ENCODE measurements at places on chromosomes 5 and 9.

GRCh38 chr9:136571531-136571930, 25.7 kb upstream of the NOTCH1 start:
- no peak for DNase-seq

- DNase-seq, result no peak
Measured at GRCh38 chr9:113387560-113388230, 10.9 kb upstream of the HDHD3 start.

DNA sequence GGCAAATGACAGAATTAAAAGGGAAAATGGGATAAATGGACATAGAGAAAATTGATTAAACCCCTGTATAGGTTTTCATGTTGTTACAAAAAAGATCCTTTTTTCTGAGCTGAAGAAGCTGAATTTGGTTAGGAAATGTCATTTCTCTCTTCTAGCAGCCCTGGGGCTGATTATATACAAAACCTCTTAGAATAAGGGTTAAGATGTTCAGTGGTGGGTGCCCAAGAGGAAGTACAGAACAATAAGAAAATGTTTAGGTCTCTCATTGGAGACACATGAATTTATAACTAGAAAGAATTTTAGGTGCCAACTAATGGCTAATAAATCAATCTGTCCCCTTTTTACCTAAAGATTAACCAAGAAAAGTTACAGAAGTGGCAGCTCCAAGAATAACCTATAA, 14.2 kb downstream of the ABHD17B start:
- no peak for DNase-seq

- no peak for DNase-seq
Measured at GRCh38 chr5:155019601-155020226, 6.2 kb downstream of the KIF4B start.

DNA sequence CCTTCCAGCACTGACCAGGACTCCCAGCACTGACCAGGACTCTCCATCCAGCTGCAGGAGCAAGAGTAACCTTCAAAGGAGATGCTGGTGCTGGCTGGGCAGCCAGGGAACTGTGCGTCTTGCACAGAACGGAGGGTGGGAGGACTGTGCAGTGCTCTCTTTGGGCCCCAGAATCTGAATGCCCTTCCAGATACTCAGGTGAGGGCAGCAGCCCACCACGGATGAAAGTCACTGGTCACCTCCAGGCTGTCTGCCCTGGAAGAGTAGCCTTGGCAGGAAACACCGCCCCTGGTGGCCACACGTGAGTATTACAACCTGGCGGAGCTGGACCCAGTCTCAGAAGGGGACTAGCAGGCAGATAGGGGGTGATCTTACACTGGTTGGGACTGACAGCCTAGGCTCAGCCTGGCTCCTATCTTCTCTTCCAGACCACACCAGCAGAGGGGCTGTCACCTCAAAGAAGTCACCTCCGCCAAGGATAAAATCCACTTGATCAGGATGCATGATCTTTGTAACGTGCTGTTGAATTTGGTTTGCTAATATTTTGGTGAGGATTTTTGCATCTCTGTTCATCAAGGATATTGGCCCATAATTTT, 4.8 kb upstream of the SARDH start:
- peak; percentile 95 for DNase-seq

DNA sequence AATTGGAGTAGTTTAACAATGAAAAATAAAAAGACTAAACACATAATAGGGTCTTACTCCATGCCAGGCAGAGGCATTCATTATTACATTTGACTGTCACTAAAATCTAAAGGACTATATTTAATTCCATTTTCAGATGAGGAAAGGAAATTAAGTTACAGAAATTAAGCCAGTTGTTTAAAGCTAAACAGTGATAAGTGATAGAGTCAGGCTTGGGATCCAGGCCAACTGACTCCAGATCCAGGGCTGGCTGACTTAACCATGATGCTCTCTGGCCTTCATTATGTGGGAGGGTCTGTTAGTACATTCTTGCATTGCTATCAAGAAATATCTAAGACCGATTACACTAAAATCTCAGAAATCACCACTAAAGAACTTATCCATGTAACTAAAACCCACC, 107.2 kb downstream of the ARHGEF28 start:
- no peak for DNase-seq

DNA sequence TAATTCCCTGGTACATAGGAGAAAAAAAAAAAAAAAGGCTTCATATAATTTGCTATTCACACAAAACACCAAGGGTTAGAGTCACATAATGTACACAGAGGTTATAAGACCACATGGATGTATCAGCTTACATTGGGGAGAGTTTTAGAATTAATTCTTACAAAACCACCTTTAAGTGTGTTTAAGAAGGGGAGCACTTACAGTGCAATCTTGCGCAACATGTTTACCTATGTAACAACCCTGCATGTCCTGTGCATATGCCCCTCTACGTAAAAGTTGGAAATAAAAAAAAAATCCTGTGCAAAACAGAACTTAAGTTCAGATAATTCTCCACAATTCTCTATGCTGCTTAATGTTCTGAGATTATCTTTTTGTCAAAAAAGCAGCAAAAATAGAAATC, 190.0 kb downstream of the DENND1A start:
- no peak for DNase-seq

DNA sequence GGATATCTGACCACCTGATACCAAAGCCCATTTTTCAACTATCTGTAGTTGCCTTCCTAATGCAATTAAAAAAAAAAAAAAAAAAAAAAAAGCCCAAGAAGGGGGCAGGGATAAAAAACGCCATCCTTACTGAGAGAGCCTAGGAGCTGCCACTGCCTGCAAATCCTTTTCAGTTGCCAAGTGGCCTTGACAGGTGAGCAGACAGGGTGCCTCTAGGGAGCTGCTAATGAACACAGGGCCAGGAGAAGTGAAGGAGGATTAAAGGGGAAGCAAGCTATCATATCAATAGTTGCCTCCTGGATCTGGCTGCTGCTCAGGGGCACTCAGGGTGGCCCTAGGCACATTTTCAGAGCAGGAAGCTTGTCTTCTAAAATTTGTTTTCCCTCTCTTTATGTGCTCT, 547.4 kb downstream of the TLE1 start:
- no peak for DNase-seq

DNA sequence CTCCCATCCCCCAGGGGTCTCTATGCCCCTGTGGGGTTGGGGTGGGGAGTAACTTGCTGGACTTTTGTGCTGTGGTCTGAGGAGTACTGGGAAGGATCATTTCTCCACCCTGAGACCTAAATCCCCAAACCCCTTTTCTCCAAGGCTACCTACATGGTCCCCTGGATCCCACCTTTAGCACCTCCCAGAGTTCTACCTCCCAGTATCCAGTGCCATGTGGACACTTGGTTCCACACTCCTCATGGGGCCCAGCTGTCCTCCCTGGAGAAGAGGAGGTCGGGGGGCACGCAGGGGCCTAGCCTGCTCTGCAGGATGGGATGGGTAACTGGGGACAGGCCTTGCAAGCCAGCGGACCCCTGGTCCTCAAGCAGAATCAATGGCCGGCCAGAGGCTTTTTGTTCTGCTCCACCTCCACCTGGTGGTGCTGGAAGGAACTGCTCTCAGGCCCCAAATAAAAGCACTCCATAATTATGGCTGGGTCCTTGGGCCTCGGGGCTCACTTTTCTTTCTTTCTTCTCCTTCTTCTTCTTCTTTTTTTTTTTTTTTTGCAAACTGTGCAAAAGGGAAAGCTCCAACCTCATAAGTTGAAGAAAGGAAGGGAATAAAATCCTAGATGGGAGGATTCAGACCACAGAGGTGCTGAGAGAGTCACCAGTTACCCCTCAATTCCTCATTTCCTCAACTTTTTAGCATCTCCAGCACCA, 68.4 kb downstream of the PSD2 start:
- DNase-seq, result peak; percentile 83

DNA sequence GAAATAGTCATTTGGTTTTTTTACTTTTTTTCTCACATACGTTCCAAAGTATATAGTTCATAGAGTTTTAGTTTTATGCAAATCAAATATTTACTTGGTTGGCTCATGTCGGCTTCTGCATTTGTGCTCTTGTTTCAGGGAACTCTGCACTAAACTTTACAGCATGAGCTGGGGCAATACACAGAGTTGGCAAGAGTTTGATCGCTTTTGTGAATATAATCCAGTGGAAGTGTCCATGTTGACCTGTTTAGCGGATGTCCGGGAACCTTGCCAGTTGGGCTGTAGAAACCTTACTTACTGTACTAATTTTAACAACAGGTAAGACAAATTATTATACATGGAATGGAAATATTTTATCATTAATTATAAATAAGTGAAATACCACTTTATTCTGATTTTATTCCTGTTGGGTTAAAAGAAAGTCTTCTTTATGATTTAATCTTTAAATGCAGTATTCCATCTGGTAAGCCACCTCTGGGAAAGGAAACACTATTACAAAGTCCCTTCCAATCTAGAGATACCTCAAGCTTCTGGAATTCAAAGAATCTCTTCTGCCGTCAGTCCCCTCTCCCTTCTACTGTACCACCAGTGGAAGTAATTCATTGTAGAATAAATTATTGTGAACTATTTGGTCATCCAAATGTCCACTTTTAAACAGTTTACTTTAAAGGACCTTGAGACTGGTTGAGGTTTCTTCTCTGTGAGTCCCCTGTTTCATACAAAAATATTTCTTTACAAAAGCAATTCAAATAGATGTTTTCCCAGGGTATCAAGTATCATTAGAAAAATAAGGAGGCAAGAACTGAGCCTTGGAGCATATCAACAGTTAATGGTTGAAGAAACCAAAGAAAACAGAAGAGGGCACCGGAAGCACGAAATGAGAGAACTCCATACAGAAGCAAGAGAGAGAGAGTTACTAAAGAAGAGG, 45.2 kb upstream of the GLIPR2 start:
- DNase-seq, result no peak

- peak; percentile 80 for DNase-seq
Measured at GRCh38 chr5:172932313-172933017, 26.8 kb upstream of the RPL26L1 start.

- no peak for DNase-seq
Measured at GRCh38 chr5:54212331-54212730, 98.0 kb downstream of the ARL15 start.

- DNase-seq, result no peak
Measured at GRCh38 chr5:87877023-87877422, 391.6 kb downstream of the TMEM161B start.

DNA sequence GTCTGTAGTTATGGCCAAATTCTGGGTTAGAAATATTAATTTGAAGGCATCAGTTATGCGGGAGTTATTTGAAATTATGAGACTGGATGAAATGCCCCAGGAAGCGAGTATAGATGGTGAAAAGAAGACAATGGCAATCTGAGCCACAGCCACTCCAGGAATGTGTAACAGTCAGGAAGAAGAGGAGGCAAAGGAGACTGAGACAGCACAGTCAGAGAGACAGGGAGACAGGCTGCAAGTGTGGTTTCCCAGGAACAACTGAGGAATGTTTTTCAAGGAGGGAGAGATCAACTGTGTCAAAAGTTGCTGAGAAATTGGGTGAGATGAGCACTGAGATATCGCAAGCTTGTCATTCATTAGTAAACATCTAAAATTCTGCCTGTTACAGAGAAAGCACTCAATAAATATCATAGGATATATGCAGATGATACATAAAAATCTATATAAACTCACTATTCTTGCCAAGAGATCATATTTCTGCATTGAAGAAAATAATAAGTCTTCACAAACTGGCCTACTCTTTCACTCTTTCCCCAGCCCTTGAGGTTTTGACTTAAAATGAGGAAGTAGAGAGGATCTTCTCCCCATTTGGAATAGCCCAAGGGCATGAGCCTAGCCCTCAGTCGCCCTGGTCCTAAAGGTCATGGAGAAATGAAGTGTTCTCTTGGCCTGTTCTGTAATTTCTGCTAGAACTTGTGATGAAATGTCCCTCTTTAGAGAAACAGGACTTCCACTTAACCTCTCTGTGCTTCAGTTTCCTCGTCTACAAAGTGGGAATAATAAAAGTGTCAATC, 48.5 kb upstream of the RLN1 start:
- no peak for DNase-seq

- DNase-seq, result no peak
Measured at GRCh38 chr5:108311682-108312081, 70.2 kb downstream of the FBXL17 start.

DNA sequence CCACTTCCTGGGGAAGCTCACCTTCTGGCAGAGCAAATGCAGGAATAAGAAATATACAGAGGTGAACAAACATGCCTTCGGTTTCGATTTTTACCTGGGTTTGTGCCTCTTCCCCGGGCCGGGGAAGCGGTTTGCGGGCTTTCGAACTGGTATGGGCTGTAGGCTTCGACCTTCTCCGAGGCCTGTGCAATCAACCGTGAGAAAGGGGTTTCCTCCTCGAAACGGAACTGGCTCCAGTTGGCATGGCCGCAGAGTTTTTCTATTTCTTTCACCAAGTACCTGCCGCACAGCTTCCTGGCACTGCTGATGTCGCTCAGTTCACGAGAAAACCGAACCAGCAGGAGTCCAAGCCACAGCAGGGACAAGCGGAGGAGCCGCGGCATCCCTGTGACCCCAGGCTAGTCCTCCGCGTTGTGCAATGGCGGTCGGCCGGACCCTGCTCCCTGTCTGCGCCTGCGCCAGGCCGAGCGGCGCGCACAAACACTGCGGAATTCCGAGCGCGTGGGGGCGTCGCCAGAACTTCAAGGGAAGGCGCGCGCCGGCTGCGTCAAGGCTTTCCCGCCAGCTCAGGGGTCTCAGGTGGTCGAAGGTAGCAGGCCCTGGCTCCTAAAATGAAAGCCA, at the start of gene INSL6:
TSS of gene INSL6 (minus strand) at position 420 of the 621 bp plus-strand sequence. CDS start at position 383, 37 bp downstream.
- no peak for DNase-seq

- DNase-seq, result no peak
Measured at GRCh38 chr9:92392690-92393089, 11.7 kb downstream of the OGN start.

- DNase-seq, result no peak
Measured at GRCh38 chr5:157354800-157355199, 88.9 kb downstream of the CYFIP2 start.

DNA sequence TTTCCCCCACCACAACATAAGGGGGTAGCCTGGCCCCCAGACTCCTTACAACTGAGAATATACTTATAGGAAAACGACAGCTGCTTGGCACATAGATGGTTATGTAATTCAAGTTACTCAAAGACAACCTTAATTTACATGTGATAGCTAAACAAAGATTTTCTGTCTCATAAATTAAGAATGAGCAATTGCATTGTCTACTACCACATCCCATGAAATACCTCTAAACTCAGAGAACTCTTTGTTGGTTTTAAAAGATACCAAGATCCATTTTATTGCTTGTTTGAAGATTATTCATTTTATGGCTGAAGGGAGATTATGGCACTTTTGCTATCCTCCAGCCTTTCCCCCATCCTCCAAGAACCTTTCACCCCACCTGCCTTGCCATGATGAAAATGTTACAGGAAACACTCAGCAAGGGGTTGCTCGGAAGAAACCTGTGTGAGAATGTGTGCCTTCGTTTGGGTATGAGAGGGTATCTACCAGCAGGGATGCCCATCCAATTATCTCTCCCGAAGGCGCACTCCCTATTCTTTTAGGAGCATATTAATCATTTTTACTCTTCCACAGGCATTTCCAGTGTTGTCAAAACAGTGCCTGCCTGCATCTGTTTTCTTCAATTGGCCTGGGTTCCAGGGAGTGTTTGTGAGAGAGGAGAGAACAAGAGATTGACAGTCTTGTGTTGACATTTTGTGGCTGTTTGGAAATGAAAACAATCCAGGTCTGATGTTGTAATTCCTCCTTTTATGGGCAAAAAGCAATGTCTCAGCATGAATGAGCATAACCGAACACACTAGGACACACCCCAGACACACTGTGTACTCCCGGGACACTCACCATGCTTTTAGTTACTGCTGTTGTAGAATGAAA, 208.0 kb upstream of the ANKRD55 start:
- no peak for DNase-seq
